Fibroblast of pulmonary artery (primary cell): ENCODE measurements at places on chromosomes 1 and 21.

DNA sequence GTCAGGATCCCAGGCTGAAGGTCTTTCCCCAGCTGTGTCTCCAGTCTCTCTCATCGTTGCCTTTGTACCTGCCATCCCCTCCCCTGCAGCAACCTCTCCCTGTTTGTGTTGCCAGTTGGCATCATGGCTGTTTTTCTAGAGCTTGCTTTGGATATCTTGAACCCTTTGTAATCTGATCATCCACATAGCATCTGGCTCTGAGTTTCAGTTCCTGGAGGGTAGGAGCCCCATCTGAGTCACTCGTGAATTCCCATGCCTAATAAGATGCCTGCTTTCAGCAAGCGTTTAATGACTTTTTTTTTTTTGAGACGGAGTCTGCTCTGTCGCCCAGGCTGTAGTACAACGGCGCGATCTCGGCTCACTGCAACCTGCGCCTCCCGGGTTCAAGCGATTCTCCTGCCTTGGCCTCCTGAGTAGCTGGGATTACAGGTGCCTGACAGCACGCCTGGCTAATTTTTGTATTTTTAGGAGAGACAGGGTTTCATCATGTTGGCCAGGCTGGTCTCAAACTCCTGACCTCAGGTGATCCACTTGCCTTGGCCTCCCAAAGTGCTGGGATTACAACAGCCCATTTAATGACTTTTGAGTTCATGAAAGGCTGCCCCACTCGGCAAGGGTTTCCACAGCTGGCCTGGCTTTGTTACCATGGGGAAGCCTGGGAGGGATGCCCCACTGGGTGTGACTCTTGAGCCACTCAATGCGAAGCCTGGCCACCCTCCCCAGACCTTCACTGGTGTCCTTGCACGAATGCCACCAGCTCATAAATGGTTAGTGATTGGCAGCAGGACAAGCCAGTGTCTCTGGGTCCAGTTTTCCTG lies 11.9 kb downstream of the ALPL start:
- DNase-seq, result no peak

DNA sequence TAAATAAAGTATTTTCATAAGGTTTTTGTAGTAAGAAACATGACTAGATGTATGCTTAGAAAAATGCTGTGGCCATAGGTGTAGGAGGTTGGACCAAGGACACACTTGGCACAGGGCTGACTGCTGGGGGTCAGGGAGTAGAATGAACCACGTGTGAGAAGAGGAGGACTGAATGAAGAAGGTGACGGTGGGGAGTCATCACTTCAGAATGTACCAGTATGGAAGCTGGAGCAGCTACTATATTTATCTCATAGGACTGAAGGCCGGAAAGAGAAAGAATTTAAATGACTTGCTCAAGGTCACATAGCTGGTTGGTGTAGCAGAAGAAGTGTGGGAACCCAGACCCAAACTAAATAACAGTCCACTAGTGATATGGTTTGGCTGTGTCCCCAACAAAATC lies 79.8 kb upstream of the HAO2 start:
- peak; percentile 30 for DNase-seq

DNA sequence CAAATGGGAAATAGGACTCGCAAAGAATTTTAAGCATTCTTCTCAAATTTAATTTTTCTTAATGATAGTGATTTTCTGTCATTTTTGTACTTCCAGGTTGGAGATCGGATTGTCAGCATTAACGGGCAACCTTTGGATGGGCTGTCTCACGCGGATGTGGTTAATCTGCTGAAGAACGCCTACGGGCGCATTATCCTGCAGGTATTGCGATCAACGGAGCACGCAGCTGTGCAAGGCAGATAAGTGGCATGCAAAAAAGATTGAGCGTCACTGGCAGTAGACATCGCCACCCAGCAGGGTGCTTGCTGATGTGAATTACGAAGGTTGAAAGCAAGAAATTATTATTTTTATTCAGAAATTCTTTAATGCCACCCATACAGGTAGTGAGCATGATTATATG lies 65.9 kb upstream of the L1TD1 start:
- no peak for DNase-seq

DNA sequence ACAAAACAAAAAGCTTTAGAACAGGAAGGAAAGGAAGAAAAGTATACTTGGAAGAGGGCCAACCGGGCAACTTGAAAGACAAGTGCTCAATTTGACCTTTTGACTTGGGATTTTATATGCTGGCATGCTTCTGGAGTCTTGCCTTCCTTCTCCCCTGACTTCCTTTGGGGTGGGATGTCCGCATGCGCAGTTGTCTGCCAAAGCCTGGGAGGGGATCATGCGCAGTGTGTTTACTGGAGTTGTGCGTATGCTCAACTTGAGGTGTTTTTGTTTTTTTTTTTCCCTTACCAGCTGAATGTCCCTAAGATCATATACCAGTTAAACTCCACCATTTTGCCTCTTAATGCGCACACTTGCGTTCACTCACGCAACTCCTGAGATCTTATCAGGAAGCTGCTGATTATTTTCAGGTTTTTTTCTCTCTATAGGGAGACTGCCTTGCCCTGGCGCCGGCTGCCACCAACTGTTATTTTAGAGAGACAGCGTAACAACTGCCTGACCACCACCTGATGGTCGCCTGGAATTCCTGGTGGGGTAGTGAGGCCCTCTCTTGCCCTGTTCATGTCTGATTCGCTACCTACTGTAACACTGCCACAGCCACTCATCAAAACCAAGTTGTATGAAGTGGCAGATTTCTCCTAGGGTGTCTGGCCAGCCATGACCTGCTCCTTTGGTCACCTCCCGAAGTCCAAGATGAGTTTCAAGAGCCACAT lies 138.7 kb upstream of the ZNF644 start:
- DNase-seq, result no peak

- no peak for DNase-seq
These were observed 20.7 kb downstream of the LHX9 start for GRCh38 chr1:197937892-197938291.

- no peak for DNase-seq
These were observed 23.8 kb upstream of the SLC22A15 start for GRCh38 chr1:115952547-115952946.

DNA sequence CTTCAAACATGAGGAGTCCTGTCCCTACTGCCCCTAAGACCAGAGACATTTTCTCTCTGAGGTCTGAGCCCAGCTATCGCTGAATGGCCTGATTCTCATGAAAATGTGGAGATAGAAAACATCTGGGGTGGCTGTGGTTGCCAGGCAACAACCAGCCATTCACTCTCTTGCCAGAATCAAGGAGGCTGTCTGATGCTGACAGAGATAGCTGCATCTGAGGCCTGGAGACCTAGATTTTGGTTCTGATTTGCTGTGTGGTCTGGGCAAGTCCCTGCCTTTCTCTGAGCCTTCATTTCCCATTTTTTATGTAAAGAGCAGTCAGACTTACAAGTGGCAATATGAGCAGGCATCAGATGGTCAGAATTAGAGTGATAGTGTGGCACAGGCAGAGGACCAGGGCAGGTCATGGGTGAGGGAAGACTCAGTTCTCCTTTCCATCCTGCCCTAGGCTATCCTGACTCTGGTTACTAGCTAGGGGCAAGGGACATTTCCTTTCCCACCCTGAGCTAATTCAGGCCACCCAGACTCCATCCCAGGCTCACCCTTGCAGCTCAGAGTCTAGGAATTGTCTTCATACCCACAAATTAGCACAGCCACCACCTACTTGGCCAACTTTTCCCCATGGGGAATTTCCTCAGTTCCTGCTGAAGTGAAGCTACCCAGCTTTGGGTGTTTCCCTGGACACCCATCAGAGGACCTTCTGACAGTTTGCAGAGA lies 20.0 kb upstream of the RNF19B start:
- DNase-seq, result peak; percentile 50

- peak; percentile 65 for DNase-seq
These were observed 43.7 kb upstream of the MAB21L3 start for GRCh38 chr1:116067566-116067890.

DNA sequence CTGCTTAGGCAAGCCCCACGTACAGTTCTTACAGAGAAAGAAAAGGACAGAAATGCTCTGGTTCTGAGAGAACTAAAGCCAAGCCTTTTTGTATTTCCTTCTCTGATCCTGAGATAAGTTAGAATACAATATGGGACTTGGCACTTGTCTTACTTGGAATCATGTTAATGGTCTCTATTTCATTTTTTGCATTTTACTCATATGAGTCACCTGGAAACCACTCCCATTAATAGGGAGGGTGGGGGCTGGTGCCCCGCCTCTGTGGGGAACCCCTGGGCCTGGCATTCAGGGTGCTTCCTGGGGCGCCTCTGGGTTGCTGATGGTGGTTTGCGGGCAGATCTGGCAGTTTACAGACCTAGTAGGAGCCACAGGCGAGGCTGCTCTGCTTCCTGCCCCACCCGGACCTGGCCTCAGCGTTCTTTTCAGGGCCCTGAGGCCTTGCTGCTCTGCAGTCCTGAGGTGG lies 26.7 kb downstream of the TSPAN2 start:
- DNase-seq, result no peak

- DNase-seq, result peak; percentile 41
These were observed 44.4 kb downstream of the STPG1 start for GRCh38 chr1:24369199-24369598.

DNA sequence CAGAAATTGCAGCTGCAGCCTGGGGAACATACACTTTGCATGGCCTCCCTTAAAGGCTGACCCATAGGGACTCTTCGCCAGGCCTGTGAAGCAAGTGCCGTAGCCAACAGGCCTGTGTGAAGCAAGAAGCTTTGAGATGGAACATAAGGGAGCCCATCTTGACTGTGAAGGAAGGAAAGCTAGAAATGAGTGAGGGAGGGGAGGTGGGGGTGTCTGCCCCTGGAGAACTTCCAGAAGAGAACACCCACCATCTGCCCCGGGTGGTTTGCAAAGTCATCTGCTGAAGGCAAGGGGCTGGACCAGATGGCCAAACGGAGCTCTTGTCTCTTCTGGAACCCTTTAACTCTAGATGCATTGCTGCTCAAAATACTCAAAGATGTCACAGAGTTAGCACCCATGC lies 103.3 kb upstream of the GRIK3 start:
- no peak for DNase-seq

DNA sequence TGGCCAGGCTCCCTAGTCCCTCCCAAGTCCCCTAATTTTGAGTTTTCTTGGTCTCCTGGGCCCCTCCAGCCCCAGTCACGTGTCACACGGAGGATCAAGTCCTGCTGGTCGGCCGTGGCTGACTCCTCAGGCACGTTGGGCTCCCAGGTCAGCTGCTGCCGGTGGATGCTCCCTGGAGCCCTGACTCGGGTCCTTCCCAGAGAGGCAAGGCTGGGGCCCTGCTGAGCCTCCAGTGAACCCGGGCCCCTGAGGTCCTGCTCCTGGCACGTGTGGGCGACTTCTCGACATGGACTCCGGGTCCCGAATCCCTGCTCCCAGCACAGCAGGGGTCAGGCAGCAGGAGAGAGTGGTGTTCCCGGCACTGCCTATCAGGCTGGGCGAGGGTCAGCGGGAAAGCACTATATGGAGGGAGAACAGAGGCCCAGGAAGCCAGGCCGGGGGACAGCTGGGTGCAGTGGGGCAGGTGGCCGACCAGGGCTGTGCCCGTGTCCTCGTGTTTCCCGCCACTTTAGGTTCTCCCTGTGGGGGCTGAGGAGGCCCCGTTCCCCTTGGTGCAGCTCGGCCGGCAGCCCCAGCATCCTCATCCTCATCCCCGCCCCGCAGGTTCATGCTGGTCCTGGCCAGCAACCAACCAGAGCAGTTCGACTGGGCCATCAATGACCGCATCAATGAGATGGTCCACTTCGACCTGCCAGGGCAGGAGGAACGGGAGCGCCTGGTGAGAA lies 13.2 kb downstream of the TMEM240 start:
- DNase-seq, result no peak

DNA sequence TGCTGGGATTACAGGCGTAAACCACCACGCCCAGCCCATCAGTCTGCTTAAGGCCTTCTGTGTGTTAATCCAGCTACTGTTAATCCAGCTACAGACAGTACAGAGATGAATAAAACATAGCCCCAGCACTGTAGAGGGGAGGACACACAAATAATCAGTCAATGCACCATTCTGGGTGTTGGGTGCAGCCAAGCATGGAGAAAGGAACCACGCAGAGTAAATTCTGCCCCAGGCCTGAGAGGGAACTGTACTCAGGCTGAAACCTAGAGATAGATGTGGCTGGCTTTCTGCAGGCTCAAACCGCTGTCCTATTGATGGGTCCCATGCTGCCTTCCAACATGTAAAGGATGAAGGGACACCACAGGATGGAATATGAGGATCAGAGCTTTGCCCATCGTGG lies 136.8 kb upstream of the IGSF21 start:
- DNase-seq, result no peak

GRCh38 chr1:164796916-164797315 lies 237.9 kb downstream of the PBX1 start:
- no peak for DNase-seq

DNA sequence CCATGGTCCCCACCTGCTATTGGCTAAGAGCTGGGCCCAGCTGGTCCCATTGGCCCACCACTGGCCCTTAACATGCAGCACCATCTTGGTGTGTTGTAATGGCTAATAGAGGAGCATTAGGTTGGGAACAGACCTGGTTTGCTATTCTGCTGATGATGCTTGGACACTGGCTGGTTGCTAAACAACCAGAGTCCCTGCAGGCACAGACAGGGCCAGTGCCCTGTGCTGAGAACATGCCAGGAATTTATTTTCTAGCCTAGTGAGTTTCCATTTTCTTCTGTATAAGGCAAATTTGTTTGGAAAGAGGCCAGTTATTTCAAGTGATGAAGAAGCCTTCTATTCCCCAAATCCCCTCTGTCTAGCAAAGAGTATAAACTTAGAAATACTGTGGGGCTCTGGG lies 42.9 kb upstream of the TDRD10 start:
- DNase-seq, result no peak

GRCh38 chr1:7447736-7448135 lies 323.4 kb upstream of the VAMP3 start:
- DNase-seq, result no peak

- DNase-seq, result no peak
These were observed 24.1 kb upstream of the NFASC start for GRCh38 chr1:204846546-204846945.

DNA sequence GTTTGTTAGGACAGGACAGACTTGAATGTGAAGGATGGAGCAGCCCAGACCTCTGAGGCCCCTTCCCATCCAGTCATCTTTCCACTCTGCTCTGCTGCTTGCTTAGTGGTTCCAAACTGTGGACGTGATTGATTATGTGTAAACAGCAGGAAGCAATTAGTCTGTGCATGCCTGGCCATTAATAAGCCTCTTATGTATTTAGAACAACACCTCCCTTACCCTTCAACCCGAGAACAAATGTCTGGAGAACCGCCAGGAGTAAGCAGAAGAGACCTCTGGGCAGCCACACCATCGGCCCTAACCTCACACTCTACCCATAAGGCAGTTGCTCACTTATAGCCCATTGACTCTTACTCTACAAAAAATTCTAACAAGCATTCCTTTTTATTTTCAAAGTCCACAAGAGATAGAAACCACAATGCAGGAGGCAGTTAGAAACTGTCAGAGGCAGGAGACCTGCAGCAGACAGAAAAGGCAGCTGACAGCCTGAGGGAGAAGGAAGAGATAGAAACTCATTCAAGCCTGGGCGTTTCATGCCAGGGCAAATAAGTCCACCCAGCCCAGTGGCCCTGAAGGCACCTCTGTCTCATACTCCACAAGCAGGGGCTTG lies 5.8 kb upstream of the EPHA8 start:
- peak; percentile 5 for DNase-seq

- DNase-seq, result no peak
These were observed 67.7 kb downstream of the MRPL39 start for GRCh38 chr21:25539606-25540005.
